ENCODE measurements at places on chromosomes 16 and 17.

- DNase-seq, result no peak
Observed at GRCh38 chr16:67766291-67766690, 40.1 kb downstream of the RANBP10 start.

- DNase-seq, result no peak
Observed at GRCh38 chr16:54430491-54431030, 144.0 kb upstream of the IRX3 start.

DNA sequence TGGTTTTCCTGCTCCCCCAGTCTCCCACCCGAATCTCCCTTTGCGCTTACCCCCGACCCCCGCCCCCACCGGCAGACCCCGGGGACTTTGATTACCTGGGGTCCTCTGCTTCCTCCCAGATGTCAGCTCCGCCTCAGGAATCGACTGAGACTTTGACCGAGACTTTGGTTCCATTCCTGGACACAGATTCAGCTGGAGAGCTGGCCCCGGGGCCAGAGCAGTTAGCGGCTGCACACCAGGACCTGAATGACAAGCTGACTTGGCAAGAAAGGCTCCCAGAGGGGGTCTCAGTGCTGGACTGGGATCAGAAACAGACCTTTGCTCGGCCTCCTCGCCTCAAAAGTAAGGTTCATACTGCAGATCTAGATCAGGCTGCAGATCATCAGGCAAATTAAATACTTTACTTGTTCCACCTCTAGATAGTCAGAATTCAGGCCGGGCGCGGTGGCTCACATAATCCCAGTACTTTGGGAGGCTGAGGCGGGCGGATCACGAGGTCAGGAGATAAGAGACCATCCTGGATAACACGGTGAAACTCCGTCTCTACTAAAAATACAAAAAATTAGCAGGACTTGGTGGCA lies 60.3 kb upstream of the FBXO47 start:
- DNase-seq, result no peak

DNA sequence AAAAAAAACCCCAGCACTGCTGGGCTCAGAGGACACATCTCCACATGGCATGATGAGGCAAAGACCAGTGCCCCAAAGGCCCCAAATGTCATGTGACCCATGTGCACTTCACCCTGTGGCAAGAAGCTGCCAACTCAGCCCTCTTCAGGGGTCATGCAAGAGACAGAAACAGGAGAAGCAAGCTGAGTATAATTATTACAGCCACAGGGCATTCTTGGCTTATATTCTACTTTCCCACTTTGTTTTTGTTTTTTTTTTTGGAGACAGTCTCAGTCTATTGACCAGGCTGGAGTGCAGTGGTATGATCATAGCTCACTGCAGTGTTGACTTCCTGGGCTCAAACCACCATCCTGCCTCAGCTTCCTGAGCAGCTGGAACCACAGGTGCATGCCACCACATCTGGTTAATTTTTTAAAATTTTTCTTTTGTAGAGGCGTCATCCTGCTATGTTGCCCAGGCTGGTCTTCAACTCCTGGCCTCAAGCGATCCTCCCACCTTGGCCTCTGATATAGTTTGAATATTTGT lies 32.7 kb upstream of the LITAF start:
- DNase-seq, result no peak

DNA sequence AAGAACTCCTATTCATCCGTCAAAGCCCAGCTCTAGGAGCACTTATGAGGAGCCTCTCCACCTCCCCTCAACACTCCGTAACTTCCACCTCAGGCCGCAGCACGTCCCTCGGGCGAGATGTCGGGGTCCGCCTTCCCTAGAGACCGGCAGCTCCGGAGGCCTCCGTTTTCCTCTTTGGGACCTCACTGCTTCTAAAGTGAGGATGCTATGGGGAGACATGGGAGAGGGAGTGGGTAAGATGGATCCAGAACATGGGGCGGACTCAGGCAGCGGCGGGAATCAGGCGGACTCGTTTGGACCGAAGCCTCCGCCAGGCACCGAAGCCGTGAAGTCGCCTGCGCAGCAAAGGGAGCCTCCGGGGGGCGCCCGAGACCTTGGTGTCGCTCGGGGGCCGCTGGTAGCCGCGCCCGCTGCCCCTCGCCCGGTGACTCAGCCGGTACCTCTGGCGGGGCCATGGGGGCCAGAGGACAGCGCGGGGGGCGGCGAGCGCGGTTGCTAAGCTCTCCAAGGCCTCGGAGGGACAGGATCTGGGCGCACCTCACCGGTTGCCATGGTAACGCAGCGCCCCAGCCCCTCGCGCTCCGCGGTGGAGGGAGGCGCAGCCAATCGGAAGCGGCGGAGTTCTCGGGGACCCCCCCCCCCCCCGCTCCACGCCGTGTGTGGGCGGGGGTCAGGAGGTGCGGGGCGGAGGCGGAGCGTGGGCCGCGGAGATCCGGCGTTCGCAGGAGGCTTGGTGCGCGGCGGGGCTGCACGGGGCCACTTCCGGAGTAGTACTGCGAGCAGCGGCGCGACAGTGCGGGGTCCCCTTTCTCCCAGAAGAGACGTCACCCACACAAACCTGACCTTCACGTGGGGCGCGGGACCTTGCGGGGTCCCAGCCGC lies 1.3 kb upstream of the HIC1 start:
- peak; percentile 69 for DNase-seq

- no peak for DNase-seq
Observed at GRCh38 chr16:51048544-51048943, 102.5 kb downstream of the SALL1 start.

DNA sequence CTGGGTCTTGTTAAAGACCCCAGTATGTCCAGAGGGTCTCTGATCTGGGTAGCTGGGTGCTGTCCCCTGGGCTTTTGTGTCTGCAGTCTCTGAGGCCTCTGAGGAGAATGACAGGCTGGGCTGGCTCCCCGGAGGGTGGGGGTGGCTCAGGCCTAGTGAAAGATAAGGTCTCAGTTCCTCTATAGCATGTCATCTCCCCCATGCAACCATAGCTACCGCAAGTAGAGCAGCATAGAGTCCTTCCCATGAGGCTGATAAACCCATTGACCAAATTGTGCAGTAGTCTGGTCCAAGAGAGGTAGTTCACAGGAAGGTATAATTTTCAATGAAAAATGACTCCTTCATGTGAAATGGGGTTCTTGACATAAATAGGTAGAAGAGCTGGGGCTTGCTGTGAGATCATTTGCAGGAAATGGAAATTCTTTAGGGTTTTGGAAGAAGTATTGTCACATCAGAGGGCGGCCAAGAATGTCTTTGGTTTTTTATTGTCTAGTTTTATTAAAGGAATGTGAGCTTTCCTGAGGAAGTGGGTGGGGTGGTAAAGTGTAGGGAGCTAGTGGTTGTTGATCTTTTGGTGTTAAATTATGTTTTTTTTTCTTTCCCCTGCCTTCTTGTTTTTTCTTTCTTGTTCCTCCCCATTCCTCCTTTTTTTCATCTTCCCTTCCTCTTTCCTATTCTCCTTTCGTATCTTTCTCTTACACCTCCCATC lies 21.0 kb downstream of the SLC7A6OS start:
- peak; percentile 36 for DNase-seq

GRCh38 chr16:23557779-23558702 lies 514 bp downstream of the UBFD1 start:
- DNase-seq, result no peak

DNA sequence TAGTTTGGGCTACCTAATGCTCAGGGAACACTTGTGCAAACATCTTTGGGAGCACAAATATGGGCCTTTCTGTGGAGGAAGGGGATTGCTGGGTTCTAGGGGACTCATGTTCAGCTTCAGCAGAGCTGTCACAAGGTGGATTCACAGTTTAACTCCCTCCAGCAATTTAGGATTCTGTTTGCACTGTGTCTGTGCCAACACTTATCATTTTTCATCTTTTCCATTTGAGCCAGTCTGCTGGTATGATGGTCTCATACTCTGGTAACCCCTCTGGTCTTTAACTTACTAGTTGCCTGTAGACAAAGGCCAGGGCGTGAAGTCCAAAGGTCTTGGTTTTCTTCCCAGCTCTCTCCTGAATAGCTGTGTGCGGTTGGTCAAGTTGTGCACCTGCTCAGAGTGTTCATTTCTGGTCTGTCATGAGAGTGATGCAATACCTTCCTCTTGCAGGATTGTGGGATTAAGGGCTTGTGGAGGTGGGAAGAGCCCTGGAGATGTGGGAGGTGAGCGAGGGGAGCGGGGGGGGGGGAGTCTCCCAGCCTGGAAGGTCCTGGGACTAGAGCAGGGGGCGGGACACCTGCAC lies 152.6 kb downstream of the CMIP start:
- DNase-seq, result no peak

- no peak for DNase-seq
Observed at GRCh38 chr17:22469941-22470340, 777.6 kb downstream of the KCNJ18 start.

- DNase-seq, result no peak
Observed at GRCh38 chr16:51113236-51114125, 37.6 kb downstream of the SALL1 start.

GRCh38 chr17:49349541-49349940 lies 12.5 kb downstream of the ZNF652 start:
- no peak for DNase-seq

DNA sequence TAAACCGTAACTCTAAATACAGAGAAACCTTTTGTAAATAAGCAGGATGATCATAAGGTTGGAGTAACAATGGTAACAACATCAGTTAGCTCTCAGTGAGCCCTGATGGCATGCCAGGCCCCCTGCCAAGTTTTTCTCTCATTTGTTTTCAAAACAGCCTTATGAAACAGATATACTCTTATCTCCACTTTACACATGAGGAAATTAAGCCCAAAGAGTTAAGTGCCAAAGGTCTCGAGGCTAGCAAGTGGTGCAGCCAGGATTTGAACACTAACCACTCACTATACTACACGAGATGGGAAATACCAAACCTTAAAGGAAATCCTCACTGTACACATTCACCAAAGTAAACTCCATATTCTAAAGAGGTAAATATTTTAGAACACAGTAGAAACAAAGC lies 15.0 kb downstream of the USP31 start:
- no peak for DNase-seq

DNA sequence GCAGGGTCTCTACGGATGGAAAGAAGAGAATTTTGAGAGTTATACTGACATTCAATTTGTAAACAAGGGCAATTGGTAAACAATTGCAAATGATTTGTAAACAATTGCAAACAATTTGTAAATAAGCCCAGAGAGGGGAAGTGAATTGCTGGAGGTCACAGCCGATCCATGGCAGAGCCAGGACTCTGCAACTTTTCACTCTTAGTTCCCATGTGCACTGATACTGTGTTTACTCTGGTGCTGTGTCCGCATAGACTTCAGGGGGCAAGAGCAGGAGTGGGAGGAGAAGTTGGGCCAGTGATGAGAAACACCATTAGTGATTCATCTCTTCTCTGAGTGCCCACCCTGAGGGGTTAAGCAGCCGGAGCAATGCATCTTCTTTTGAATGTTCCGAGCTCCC lies 14.0 kb downstream of the SCNN1G start:
- DNase-seq, result no peak

DNA sequence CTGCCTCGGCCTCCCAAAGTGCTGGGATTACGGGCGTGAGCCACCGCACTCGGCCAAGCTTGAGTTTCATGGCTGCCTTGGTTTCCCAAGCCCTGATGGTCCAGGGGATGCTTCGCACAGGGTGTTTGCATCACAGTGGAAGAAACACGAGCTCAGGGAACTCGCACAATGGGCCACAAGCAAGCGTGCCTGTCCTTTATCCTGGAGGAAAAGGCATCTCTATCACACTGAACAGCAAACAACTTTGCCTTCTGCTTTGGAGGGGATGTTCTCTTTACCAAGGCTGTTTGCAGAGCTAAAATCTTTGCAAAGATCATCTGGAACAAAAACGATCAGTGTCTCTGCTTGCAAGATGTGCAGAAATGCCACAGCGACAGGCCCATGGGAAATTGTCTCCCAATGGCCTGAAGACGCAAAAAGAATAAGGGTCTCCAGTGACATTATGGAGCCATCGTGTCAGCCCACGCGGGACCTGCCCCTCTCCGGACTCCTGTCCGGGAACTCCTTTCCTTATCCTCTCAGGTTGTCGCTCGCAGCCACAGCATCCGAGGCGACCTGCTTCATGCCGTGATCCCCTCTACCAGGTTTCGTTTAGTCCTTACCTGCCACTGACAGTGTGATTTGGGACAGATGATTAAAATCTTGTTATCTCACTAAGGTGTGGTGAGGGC lies 44.1 kb upstream of the CBFA2T3 start:
- DNase-seq, result no peak

DNA sequence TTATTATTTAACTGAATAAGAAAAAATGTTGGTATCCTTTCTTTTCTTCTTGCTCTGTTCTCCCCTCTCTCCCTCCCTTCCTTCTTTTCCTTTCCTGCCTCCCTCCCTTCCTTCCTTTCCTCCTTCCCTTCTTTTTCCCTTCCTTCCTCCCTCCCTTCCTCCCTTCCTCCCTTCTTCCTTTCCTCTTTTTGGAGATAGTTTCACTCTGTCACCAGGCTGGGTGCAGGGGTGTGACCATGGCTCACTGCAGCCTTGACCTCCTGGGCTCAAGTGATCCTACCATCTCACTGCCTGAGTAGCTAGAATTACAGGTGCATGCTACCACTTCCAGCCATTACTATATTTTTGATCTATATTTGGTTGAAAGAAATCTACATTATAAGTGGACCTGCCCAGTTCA lies 5.7 kb upstream of the RUSF1 start:
- no peak for DNase-seq

DNA sequence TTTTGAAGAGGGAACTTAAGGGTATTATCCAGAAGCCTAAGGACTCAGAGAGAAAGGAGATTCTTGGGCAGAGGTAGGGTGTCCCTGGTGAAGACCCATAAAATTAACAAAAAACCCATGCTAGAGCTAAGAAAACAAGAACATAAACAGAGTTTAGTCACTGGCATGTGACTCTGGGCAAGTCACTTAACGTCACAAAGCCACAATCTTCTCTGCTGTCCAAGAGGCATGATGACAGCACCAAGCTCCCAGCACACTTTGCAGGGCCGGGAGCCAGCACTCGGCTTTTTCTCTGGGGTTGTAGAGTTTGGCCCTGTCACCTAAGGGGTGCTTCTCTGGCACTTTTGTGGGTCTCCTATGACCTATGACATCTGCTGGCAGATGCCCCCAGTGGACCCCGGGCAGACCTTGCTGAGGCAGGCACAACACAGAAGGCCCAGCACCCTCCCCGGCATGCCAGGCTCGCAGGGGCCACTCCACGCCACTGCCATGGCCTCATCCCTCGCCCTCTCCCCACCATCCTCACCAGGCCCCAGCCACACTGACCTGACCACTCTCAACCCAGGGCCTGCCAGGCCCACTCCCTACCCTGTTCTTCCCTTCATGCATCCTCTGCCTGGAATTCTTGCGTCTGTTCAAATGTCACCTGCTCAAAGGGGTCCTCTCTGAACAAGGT lies 69.8 kb downstream of the DYNLRB2 start:
- no peak for DNase-seq

GRCh38 chr17:50076591-50077235 lies 18.4 kb upstream of the PDK2 start:
- no peak for DNase-seq

GRCh38 chr16:85610446-85611193 lies 2.5 kb upstream of the GSE1 start:
- peak; percentile 47 for DNase-seq

GRCh38 chr17:44941712-44942331 lies 5.8 kb downstream of the KIF18B start:
- DNase-seq, result no peak

Data from T-helper 22 cell (primary cell).